ENCODE measurements at places on chromosomes 1 and 21.

DNA sequence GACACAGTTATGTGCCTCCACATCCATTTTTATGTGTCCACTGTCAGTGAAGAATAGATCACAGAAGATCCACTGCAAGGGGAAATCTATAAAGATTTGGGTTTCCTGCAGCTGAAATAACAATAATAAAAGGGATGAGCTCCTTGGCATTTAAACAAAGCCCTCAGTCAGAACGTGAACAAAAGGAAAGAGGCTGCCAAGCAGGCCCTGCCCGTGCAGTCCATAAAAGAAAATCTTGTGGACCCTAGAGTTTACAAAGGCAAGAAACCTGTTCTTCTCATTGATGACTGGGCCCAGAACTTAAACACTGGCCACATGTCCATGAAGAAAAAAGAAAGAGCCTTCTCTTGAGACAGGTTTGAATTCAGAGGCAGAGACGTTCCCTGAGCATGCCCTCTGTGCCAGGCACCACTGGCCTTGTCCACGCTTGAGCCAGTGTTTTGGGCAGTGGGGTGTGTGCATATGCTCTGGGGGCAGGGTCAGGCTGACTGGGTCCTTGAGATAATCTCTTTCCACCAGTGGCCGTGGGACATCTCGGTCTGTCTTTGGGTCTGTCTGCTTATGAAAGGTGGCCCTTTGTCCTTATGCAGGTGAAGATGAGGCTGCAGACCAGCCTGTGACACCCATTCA, 142.7 kb downstream of the HIVEP3 start:
- no peak for DNase-seq

DNA sequence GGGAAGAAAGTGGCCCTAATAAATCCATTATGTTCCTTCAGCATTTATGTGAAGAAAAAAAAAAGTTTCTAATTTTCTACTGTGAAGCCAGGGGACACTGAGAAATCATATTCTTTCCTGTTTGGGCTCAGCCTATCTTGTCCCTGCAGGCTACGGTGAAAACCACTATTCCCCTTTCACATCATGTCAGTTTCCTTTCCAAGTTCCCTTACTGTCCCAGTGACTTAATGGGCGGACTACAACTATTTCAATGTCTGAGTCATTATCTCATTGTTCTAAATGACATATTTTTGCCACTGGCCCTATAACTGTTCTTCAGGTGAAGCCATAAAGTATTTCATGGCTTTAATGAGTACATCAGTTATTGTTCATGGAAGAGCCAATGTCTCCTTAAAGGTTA, 71.3 kb upstream of the BEND5 start:
- DNase-seq: no peak

- DNase-seq: no peak
These were observed 289.2 kb upstream of the USP24 start for GRCh38 chr1:55504306-55504731.

DNA sequence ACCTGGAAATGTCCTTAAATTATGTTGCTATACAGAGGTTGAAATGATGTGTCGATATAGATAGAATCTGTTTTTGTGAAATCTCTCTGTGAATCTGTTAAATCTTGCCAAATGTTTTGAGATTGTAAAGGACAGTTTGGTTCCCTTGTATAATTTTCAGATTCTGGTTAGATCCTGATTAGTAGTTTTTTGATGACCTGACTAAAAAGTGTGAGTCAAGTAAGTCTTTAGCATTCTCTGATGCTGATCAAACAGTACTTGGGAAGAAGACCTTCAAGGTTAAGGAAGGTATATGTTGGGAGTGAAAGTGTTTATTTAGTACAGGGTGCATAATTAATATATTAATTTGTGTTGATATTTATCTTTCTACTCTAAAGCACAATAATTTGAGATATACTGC, 32.7 kb downstream of the DDI2 start:
- DNase-seq: no peak

DNA sequence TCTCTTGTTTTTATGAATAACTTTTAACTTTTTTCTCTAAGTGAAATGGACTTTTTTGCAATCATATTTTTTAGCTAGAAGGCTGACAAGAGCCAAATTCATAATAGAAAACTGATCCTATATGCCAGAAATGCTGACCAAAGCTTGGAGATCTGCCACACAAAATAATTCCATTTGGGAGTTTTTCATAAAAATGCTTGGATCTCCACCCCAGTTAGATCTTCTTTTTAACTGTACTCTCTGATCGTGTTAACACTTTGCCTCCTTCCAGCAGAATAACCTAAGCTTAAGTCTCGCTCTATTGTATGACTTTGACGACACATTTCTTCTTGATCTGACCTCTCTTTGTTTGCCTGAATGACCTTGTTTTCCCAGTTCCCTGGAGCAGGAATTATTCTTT, 16.8 kb downstream of the FLG2 start:
- no peak for DNase-seq

DNA sequence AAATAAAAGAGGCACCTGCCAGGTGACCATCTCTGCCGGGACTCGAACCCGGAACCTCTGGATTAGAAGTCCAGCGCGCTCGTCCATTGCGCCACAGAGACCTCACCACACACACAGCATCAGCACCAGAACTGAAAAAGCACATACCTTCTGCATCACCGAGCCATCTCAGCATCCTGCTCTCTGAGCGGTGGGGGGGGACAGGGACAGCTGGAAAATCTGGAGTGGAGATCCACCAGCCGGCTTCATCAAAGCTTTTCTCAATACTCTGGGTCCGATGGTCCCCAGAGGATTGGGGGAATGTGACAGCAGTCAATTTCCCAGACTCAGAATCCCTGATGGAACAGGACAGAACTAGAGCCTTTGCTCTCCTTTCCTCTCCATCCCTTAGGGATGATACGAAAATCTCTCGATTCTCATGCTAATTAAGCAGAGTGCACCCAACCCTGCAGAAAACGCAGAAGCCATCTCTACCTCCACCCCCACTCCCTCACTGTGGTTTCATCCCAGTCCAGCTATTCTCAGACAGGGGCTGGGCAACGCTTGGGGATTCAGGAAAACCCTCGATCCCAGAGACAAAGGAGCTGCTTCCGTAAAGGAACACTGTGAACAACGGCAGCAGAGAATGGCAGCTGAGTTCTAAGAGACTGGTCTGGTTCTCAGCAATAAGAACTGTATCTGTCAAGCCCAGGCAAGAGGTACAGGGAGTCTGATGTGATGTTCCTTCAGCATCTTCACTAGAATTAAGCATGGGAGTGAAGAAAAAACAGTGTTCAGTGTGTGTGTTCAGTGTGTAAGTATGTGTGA, 29.6 kb upstream of the CADM3 start:
- DNase-seq: no peak

DNA sequence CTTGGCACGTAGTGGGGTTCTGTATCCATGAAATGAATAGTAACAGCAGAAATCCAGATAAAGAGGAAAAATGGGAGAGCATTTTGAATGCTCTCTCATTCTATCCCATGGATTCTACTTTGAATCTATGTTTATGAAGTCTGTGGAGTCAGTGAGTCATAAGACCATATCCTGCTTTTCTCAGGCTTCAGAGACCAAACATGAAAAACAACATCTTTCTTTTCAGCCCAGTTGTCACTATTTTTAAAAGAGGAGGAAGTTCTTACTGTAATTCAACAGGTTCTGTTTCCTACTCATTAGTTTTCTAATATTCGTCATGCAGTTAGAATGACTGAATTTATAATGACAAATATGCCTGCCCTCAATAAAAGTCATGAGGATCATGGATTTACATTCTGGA, 39.4 kb upstream of the CD55 start:
- DNase-seq: no peak

DNA sequence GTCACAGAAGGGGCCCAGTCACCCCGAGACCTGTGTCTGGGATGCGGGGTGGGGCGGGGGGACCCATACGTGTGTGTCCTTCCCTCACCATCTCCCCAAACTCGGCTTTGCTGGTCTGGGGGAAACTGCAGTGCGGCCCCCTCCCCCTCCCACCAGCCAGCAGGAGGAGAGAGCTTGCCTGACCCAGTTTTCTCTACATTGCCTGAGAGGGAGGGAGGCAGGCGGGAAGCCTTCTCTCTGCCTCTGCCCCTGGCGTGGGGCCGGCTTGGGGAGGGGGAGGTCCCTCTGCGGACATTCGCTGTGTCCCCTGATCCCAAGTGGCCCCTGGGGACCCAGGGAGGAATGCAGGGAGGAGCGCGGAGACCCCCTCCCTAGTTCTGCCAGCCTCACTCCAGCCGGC, 3.9 kb downstream of the EPHA8 start:
- DNase-seq: no peak

DNA sequence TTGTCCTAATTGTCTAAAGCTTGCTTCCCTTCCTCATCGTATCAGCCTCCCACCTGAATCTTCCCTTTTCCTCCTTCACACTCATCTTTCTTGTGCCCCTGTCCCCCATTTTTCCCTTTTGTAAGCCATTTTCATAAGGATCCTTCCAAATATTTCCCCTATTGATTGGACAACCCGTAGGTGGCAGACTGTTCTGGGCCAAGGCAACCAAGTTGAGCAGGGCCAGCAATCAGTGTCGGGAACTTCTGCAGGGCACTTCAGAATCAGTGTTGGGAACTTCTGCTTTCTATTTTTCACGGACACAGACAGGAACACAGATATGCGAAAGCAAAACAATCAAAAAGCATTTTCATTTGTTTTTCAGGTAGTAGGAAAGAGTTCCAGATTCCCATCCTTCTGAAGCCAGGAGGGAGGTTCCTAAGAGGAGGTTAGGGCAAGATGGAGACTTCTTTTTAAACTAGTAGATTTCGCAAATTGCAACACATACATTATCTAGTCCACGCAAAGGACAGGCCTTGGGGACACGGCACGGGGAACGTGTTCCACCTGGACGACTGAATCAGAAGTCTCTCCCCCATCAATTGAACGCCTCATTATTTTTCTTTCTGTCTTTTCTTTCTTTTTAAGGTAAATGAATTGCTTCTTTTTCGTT, 691 bp upstream of the MPZL1 start:
- no peak for DNase-seq

- peak; percentile 91 for DNase-seq
These were observed 378.9 kb downstream of the KCNH1 start for GRCh38 chr1:210754878-210755665.

DNA sequence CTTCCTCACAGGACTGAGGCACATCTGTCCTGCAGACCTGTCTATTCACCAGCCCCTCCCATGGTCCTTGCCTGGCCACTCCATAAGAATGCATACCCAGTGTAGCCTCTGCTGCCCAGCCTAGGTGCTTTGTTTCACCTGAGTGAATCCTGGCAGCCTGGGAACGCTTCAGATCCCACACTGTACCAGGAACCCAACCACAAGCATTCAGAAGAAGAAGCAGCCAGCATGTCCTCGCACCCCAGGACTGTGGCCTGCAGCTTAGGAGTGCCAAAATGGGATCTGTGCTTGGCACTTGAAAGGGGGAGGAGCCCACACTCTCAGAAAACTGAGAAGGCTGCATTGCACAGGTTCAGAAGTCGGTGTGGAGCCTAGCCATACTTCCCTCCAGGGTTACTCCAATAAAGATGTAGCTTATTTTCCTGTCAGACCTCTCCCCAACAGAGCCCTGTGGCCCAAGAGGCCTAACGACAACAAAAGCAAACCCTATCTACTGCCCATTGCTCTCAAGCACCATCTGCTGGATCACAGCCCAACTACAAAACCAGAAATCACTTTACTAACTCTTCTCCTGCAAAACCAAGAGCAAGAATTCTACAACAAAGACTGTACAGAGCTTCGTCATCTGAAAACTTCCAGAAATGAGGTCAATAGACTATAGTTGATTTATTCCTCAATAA, 923.1 kb upstream of the NEGR1 start:
- no peak for DNase-seq

DNA sequence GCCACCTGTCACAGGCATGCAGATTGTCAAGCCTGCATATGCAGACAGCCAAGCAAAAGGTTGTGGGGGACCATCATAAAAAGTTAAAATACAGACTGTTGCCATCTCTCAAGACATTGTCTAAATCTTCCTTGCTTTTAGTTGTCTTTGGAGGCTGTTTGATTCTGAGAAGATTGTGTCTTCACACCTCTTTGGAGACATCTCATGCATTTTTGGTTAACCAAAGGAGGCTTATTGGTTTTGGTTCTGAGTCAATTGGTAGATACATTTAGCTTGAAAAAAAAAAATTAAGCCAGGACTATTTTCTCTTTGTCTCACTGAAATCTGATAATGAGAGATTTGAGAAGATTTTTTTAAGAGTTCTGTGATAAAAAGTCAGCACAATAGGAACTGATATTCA, 217.6 kb downstream of the LYPLAL1 start:
- DNase-seq: no peak

- no peak for DNase-seq
These were observed 31.0 kb downstream of the TMCC2 start for GRCh38 chr1:205258719-205259118.

DNA sequence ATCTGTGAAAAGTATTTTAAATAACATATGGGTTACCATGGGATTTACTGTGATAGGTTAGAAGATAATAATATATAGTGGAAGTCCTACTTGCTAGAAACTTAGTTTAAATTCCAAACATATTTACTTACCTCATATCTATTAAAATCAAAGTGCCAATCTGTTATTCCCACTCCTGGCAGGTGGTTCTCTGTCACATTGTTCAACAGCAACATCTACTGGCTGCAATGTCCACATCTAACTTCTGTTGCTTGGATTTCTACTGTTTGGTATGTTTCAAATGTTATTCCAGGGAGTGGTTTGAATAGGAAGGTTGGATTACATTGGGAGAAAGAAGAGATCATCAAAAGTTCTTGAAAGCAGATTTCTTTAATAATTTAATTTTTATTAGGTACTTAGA, 122.5 kb upstream of the NCAM2 start:
- DNase-seq: no peak

DNA sequence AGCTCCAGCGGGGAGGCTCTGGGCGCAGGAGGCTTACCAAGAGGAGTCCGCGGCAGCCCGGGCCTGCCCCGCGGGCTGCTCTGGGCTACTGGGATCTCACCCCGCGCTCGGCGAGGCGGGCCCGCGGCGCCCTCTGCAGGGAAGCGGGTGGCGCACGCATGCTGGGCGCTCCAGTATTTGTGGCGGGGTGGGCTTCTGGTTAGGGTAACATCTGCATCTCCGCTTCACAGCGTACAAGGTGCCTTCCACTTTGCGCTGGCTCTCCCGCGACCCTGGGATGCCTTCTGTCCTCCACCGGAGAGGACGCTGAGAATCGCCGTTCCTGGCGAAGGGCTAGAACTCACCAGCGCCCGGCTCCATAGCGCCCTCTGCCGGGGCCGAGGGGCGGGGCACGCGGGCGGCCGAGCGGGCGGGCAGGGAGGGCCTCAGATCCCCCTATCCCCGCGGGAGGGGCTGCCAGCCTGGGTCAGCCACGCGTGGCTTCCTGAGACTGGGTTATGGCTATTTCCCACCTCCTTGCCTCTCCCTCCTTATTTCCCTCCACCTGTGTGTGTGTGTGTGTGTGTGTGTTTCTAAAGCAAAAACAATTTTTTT, 46.6 kb upstream of the CTBS start:
- DNase-seq: peak; percentile 88

DNA sequence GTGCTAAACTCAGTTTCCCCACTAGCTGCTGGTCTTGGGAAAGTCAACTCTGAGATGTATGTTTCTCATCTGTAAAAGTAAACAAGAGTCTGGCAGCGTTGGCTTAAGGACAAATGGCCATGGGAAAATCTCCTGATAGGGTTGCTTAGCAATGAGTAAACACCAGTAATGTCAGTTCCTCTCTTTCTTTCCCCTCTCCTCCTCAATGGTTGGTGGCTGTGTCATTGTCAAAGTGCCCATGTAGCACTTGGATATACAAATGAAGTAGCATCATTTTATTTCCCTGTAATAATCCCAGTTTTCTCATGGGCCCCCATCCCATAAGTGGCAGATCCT, 2.2 kb upstream of the FYB2 start:
- DNase-seq: peak; percentile 15

GRCh38 chr21:45768011-45768739, 124.7 kb downstream of the PCBP3 start:
- no peak for DNase-seq

GRCh38 chr1:61420243-61420642, 304.7 kb downstream of the TM2D1 start:
- DNase-seq: no peak

GRCh38 chr1:53197291-53198200, 922 bp downstream of the CPT2 start:
- DNase-seq: no peak
